Stimulated activated CD4-positive, alpha-beta T cell treated with anti-CD3 and anti-CD28 coated beads, TNF-alpha, amount 100 ng/mL, for 24 hours (primary cell): ENCODE measurements at places on chromosomes 13 and 19.

GRCh38 chr13:110365876-110366275 is 58.8 kb downstream of the COL4A2 start:
- DNase-seq: no peak

- peak; percentile 44 for DNase-seq
These were observed at the start of gene MAP1S for GRCh38 chr19:17718947-17719711. TSS of gene MAP1S (plus strand) at chr19:17719480. CDS start at chr19:17719503, 23 bp downstream.

DNA sequence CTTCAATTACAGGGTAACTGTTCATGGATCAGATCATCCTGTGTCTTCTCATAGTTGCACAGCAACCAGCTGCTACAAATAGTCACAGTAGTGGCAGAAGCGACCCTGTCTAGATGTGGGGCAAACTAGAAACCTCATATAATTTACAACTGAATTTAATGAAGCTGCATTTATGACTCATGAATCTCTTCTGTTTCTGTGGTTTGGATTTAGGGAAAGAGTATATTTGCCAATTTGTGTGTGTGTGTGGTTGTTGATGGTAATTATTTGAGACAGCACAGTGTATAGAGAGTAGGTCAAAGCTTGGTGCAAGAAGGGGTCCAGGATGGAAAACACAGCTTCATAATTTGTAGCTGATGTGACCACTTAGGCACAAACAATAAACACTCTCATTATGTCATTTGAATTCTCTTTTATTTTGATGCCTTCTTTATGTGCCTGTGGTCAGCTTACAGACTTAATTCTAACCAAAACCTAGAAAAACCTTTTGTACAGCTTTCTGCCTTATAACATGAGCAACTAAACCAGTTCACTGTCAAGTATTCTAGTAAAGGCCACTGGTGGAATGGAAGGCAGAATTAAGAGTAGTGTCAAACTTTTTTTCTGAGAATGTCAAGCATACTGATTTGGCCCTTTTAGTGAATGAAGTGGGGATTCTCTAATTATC is 218.1 kb downstream of the TBC1D4 start:
- DNase-seq: no peak

DNA sequence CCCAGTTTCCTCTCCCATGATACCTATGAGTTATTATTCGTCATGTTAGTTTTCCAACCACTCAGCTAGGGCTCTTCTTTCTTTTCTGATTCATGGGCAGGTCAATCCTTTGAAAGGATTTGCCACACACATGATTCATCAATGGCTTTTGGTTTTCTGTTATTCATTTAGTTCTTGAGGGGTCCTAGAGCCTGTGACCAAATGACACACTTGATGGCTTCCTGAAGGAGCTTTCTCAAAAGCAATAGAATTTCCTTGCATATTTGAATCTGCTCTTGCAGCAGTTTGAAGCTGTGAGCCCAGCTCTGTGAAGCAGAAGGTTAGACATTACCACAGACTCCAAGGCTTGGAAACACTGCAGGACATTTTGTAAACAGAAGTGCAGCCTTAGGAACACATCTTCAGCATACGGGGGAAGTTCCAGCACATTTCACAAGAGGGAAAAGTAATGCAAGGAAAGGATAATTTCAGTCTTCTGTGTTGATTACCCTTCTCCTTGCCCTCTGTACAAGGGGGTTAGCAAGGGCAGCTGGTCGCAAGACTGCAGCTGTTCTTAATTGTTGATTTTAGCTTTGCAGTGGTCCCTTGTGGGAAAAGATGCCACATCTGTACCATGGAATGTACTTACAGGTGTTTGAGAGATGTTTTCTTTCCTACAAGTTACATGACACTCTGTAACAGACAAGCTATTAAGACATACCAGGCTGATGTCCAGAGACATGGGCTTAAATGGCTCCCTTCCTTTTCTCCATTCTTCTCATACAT is 338.6 kb downstream of the KCNRG start:
- DNase-seq: no peak

DNA sequence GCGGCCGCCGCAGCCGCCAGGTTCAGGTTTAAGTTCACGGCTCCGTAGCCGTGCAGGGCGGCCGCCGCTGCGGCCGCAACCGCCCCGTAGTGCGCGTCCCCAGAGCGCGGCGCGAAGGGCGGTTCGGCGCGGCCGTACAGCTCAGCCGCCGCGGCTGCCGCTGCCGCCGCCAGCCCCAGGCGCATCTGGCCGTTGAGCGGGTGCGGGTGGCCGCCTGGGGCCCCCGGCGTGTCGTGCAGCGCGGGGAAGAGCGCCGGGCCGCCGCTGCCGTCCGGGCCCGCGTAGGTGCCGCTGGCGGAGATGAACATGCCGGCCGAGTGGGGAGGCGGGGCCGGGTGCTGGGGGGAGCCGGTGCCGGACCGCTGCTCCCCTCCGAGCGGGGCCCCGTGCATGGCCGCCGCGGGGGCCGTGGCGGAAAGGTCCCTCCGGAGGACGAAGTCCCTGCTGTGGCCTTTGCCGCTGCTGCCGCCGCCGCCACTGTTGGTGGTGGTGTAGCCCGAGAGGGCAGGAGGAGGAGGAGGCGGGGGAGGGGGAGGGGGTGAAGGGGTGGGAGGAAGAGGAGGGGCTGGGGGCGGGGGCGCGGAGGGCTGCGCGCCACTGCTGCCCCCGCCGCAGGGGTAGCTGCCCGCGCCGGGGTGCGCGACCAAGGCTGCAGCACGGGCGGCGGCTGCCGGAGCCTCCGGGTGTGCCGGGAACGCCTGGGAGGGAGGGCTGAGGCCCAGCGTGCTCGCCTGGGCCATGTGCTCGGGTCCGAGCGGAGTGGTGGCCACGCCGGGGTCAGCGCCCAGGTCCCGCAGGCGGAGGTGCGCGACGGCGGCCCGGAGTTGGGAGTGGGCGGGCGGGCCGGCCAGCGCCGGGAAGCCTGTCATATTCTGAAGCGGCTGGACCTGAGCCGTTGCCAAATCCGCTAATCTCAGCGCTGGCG is 654 bp downstream of the ZIC5 start:
- no peak for DNase-seq

GRCh38 chr19:49854378-49855263 is 3.7 kb downstream of the PTOV1 start:
- no peak for DNase-seq

DNA sequence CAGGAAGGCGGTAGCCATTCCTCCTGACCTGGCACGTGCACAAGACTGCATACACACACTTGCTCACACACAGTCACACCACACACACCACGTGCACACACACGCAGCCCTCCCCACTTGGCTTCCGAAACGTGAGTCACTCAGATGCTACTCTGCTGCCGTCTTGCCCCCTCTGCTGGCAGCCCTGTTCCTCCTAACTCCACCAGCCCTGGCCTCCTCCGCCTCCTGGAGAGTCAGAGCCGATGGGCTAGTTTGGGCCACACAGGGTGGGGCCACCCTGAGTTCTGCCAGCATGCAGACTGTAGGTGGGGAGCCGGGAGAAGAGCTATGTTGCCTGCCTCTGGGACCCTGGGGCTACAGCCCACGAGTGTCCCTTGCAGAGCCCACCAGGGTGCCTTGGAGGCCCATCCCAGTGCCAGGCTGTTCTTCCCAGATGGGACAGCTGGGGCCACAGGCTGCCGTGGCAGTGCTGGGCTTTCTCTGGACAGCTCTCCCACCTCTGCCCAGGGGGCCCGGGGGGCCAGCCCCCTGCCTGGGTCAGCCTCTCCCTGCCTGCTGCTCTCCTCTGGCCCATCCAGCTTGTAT is 12.1 kb downstream of the PIN1 start:
- DNase-seq: no peak
